ENCODE measurements at places on chromosomes 6 and 20.

GRCh38 chr20:2983508-2983907 is 59.9 kb upstream of the GNRH2 start:
- no peak for DNase-seq

DNA sequence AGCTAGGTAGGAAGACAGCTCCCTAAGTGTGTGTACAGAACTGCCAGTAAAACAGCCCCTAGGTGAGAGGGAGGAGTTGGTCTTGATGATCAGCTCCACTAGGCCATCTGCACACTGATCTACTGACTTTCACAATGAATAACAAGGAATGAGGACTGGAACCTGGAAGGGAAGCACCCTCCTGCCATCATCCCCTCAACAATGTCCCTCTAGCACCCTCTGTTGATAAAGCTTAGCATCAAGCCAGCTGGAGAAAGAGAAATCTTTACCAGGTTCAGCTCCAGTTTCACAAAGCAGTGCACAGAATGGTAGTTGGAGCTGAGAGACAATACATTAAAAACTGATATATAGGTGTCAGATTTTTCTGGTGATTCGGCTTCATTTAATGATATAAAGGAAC is 57.2 kb upstream of the IRAK1BP1 start:
- DNase-seq = no peak

DNA sequence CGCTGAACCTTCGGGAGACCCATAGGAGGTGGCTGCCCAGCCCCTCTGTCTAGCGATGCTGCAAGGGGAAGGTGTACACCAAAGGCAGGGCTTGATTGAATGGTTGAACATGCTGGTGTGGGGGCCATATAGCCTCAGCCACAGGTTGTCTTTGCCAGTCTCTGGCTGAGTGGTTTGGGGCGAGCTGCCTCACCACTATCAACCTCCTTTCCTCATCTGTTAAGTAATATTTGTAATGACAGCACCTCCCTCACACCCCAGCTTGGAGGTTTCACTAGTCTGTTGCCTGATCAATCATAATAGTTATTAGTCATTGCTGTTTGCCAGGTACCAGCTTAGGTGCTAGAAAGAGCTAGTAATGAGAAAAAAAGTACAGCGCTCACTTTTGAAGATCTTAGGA is 11.8 kb upstream of the ZNF831 start:
- no peak for DNase-seq

GRCh38 chr20:64039293-64040160 is 3.5 kb downstream of the C20orf204 start:
- no peak for DNase-seq

DNA sequence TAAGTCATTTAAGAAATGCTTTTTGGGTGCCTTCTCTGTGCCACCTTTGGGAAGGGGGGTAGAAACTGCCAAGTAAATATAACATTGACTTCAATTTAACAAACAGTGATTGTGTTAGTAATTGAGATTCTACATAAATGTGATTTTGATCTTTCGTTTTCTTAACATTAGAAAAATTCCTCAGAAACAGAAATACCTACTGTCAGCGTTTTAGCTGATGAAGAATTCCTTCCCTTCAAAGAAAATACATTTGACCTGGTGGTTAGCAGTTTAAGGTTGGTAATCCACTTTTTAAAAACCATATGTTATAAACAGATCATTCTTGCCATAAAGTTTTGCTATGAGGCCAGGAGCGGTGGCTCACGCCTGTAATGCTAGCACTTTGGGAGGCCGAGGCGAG is 9.8 kb downstream of the NDUFAF5 start:
- DNase-seq = no peak
